A549 (cell line): ENCODE measurements at places on chromosomes 4 and X.

GRCh38 chr4:73811841-73812240 is 24.6 kb upstream of the CXCL6 start:
- no peak for DNase-seq

GRCh38 chr4:151676301-151676700 is 84.5 kb downstream of the GATB start:
- DNase-seq, result no peak

DNA sequence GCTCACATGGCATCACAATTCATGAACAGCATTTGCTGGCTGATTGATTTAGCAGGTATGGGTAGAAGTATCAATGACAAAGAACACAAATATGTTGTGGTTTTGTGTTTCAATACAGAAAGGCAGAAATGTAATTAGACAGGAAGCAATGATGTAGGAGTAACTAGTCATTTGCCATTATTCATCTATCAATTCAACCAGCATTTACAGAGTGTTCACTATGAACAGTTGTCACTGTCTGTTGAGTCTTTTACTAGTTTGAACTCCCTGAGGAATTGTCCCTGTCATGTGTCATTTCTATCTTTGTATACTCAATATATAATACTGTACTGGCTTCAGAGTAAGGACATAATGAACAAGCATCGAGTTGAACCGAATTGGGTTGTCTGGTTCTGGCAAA is 51.5 kb upstream of the ARHGAP24 start:
- DNase-seq, result no peak

DNA sequence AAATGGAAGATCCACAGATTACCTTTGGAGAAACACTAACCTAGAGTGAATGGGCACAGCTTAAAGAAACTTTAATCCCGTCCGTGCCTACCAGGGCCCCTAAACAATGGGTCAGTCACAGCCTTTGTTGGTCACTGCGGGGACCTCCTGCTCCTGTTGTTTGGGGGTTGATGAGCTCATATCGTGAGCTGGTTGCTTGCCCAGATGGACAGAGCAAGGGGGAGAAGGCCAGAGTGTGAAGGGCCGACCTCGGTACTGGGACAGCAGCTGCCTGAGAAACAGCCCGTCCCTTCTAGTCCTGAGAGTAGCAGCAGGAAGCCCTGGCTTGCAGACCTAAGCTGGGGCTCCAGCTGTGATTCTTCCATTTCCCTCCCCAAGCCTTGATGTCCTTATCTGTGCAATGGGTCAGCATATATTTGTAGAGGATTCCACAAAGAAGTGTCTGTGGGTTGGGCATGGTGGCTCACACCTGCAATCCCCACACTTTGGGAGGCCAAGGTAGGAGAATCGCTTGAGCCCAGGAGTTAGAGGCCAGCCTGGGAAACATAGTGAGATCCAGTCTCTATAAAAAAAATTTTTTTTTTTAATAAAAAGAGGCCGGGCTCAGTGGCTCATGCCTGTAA is 69.6 kb upstream of the SLC34A2 start:
- DNase-seq, result no peak

DNA sequence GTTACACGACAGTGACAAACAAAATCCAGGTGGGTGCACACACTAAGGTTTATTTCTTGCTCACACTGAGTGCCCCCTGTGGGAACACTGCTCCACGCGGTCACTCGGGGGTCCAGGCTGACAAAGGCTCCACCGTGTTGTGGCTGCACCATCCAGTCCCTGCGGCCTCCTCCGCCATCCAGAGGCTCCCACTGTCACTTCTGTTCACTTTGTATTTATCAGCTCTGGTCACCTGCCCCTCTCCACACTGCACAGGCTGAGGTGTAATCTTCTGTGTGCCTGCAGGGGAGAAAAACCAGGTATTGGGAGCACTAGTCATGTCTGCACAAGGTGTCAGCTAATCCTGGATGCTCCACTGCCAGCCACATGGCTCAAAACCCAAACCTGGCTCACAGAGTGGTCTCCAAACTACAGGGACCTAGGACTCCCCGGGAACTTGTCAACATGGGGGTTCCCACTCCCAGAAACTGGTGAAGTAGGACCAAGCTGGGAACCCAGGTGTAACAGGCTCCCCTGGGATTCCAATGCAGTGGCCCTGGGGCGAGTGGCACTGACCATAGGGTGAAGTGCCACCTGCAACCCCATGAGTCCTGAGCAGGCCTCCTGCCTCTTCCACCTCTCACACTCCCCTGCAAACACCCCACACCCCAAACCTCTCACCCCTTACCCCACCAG is 25.5 kb downstream of the HMX1 start:
- no peak for DNase-seq

- no peak for DNase-seq
These were observed 310.7 kb downstream of the STK32B start for GRCh38 chr4:5361968-5362367.

- DNase-seq, result no peak
These were observed 8.4 kb downstream of the TLR10 start for GRCh38 chr4:38774181-38774955.

GRCh38 chrX:113412106-113412505 is 571.5 kb upstream of the AMOT start:
- no peak for DNase-seq

DNA sequence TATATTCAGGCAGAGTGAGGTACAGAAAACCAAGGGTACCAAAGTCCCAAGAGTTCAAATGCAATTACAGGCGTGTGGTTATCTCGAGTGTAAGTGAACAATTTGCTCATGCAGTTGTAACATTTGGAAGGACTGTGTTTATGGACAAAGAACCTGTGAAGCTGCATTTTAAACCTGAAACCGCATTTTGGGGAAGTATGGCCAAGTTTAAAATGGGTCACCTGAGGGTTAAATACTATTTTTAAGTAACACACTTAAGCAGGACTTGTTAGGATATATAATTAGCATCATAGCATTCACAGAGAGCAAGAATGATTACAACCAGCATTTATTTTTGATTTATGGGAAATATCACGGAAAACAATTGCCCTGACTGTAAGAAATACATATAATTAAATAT is 79.1 kb upstream of the LCORL start:
- DNase-seq, result no peak

- no peak for DNase-seq
These were observed 119.9 kb upstream of the POF1B start for GRCh38 chrX:85499400-85499799.

DNA sequence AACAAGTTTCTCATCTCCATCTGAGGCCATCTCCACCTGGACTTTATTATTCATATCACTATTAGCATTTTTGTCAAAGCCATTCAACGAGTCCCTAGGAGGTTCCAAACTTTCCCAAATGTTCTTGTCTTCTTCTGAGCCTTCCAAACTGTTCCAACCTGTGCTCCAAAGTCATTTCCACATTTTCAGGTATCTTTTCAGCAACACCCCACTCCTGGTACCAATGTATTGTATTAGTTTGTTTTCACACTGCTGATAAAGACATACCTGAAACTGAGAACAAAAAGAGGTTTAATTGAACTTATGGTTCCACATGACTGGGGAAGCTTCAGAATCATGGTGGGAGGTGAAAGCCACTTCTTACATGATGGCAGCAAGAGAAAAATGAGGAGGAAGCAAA is 385.4 kb upstream of the GATB start:
- no peak for DNase-seq

- peak; percentile 17 for DNase-seq
These were observed 269.9 kb upstream of the NRK start for GRCh38 chrX:105552395-105552794.

- no peak for DNase-seq
These were observed 11.8 kb upstream of the KIAA0232 start for GRCh38 chr4:6770581-6771228.

DNA sequence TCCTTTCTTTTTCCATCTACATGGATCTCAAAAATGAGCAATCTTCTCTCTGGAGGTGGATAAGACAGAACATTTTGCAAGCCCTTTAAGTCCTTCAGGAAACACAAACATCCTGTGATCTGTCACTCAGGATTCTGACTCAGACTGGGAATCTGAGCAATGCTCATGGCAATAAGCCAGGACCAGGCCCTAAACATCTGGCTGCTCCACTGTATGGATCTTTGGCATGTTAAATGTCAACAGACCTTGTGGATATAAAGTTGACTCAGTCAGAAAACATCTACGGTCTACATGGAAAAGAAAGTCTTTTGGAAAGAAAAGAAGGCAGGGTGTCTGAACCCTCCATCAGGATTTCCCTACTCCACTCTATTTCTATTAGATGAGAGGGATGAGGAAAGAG is 17.8 kb upstream of the CHIC2 start:
- DNase-seq, result peak; percentile 90

- no peak for DNase-seq
These were observed 7.3 kb downstream of the RPS4X start for GRCh38 chrX:72269671-72270251.

DNA sequence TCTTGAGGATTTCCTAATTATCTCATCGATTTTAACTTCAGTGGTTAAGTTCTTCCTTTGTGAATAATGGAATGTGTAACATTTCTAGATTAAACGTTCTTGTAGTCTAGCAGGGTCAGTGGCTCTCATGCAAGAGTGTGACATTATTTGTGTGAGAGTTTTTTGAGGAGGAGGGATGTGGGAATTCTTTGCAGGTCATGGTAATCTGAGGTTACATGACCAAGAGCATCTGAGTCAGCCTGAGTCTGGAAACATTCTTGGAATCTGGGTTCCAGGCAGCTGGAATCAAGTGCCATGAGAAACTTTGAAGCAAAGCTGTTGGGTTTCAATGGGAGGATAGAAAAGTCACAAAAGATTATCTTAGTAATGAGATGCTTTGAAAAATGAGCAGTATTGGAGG is 49.5 kb downstream of the GK start:
- no peak for DNase-seq

DNA sequence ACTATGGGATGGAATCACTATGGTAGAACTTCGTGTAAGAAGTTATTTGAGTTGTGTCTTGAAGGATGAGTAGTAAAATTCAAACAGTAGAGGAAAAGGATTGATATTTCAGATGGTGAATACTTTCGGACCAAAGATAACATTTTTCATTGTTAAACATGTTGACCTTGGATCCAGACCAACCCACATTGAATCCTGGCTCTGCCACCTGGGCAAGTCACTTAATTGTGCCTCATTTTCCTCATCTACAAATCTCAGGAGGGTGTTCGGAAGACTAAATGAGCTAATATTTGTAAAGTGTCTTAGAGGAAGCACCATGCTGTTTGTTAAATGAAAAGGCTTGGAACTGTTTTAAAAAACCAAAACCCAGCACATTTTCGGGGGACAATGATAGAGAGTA is 1.4 kb upstream of the AIFM1 start:
- no peak for DNase-seq

GRCh38 chrX:150680974-150681373 is 12.2 kb upstream of the MTMR1 start:
- DNase-seq, result peak; percentile 30

DNA sequence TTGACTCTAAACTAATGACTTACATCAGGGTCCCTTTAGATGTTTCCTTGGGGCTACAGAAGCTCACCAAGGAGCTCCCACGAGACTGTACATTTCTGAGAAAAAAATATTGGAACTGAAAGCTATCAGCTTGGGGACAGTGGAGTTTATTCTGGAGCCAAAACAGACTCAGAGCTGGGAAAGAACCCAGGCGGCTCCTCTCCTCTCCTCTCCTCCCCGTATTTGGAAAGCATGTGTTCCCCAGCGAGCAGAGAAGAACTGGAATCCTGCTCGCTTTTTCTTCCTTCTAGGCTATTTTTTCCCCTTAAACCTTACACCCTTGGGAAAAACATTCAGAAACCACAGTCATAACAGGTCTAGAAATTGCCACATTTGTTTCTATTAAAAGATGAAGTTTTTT is 4.3 kb upstream of the MAP7D3 start:
- no peak for DNase-seq

GRCh38 chr4:184383497-184384055 is 90.8 kb downstream of the IRF2 start:
- peak; percentile 54 for DNase-seq

DNA sequence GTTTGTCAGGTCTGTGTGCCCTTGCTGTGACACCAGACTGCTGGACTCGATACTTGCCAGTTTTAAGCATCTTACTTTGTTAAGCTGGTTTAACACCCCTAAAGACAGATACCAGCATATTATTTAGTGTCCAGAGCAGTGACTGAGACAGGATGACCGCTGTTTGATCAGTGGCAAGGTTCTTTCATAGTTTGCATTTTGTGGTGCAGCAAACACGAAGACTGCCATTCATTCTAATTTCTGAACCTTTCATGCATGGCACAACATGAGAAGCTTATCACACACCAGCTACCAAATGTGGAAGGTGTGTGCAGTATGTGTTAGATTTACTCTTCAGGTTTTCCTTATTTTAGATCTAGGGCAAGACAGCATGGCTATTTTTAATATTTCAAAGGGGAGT is 28.2 kb downstream of the JADE1 start:
- no peak for DNase-seq

GRCh38 chrX:67523932-67524331 is 19.9 kb upstream of the AR start:
- DNase-seq, result no peak

DNA sequence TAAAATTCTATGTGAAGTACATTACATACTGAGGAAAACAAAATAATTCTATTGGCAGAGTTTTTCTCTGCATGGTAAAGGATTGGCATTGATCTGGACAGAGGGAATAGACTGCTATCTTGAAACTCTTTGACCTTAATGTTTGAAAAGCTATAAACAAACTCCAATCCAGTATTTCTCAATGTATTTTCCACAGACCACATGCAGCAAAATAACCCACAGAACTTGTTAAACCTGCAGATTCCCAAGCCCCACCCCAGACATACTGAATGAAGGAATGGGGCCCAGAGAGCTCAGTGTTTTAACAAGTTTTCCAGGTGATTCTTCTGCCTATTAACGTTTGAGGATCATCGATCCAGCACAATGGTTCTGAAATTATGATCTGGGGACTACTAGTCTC is 15.7 kb downstream of the RNF128 start:
- no peak for DNase-seq

GRCh38 chr4:110988722-110989121 is 365.8 kb upstream of the PITX2 start:
- no peak for DNase-seq

DNA sequence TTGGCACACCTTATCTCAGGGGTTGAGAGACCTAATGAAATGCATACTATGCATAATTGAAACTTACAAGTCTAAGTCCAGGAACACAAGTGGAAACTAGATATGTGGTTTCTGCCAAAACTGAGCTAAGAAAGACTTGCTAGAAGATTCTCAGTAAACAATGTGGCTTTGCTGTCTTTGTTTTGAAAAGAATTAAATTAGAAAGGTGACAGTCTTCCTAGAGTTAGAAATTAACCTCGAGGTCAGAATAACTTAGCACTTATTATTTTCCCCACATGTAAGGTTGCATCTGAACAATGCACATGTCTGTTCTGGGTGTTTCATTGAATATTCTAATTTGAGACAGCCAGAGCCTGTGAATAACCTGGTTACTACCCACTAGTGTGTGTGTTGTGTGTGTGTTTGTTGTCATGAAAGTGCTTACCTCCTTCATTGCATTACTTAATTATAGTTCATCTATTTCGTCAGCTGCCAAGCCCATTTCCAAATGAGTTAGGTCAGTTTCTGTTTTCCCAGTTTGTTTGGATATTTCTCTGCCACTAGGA is 1.5 kb downstream of the EREG start:
- no peak for DNase-seq
